Uterus (tissue), 4 donors: ENCODE measurements at places on chromosomes 6 and 20.
A peak's percentile ranks its signal among the peaks of the same experiment; 100 is the strongest.

- no peaks in the 10 kb centered on the region for H3K4me1 ChIP-seq
- H3K27ac ChIP-seq, result no peak overlapping the region
- no peak overlapping the region for H3K4me3 ChIP-seq
- H3K36me3 ChIP-seq, result no peaks in the 10 kb centered on the region
- no peak for DNase-seq
- no peaks in the 10 kb centered on the region for H3K27me3 ChIP-seq
Observed at GRCh38 chr20:59646487-59646886, 42.1 kb downstream of the PHACTR3 start.

GRCh38 chr6:158596861-158597260 is 37.0 kb downstream of the TMEM181 start:
- no peak overlapping the region for H3K27ac ChIP-seq
- H3K4me1 ChIP-seq, result no peaks in the 10 kb centered on the region
- no peaks in the 10 kb centered on the region for H3K36me3 ChIP-seq
- DNase-seq, result no peak
- no peaks in the 10 kb centered on the region for H3K27me3 ChIP-seq
- no peak overlapping the region for H3K4me3 ChIP-seq

DNA sequence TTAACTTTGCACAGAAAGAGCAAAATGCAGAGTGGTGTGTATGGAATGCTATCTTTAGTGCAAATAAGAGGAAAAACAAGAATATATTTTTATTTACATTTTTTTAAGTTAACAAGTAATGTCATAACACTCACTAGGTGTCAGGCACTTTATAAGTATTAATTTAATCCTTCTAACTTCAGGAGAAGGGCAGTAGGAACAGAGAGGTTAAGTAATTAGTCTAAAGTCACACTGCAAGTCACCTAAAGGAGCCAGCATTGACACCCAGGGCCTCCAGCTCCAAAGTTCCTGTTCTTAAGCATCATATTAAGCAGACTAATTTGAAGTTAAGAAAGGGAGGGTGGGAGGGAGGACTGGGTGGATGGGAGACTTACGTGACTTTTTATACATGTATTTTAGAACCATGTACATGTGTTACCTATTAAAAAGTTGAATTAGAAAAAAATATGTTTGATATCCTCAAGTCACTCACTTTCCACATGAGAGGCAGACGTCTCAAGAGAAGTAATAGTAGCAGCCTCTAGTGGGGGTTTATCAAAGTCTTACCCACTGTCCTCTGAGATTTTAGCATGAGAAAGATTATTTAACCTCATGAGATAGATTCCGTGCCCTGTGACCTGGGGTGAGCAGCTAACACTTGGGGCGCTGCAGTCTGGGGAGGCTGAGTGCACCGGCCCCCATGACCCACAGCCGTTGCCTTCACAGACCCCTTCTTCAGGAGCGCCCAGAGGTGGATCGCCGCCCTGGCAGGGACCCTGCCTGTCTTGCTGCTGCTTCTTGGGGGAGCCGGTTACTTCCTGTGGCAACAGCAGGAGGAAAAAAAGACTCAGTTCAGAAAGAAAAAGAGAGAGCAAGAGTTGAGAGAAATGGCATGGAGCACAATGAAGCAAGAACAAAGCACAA is 7.0 kb downstream of the BTN3A1 start:
- DNase-seq, result no peak
- no peak overlapping the region for H3K4me3 ChIP-seq
- no peaks in the 10 kb centered on the region for H3K4me1 ChIP-seq
- no peaks in the 10 kb centered on the region for H3K27me3 ChIP-seq
- no peaks in the 10 kb centered on the region for H3K36me3 ChIP-seq

GRCh38 chr6:15524861-15525401 is 137.9 kb downstream of the DTNBP1 start:
- H3K4me3 ChIP-seq, result no peak overlapping the region
- DNase-seq, result no peak
- no peaks in the 10 kb centered on the region for H3K36me3 ChIP-seq
- H3K27me3 ChIP-seq, result no peaks in the 10 kb centered on the region

- no peaks in the 10 kb centered on the region for H3K27me3 ChIP-seq
- DNase-seq, result no peak
- H3K36me3 ChIP-seq, result no peaks in the 10 kb centered on the region
Observed at GRCh38 chr6:162153120-162153519, 574.4 kb downstream of the PRKN start.

GRCh38 chr6:149454346-149454848 is 30.4 kb downstream of the ZC3H12D start:
- peak overlapping the region; percentile 60 for H3K27ac ChIP-seq
- no peaks in the 10 kb centered on the region for H3K4me1 ChIP-seq
- DNase-seq, result peak; percentile 91
- H3K36me3 ChIP-seq, result no peaks in the 10 kb centered on the region
- no peaks in the 10 kb centered on the region for H3K27me3 ChIP-seq

GRCh38 chr6:30877419-30878262 is 6.7 kb upstream of the DDR1 start:
- DNase-seq, result peak; percentile 93
- peak overlapping the region; percentile 26 for H3K4me3 ChIP-seq
- H3K27me3 ChIP-seq, result no peaks in the 10 kb centered on the region
- no peaks in the 10 kb centered on the region for H3K36me3 ChIP-seq
- peaks cover 5% of the 10 kb centered on the region for H3K4me1 ChIP-seq
